NCI-H2029 treated with DMSO at 0.1 percent for 48 hours (cell line): ENCODE measurements at places on chromosomes 1 and 21.

GRCh38 chr1:42730002-42730401 lies 10.0 kb downstream of the CLDN19 start:
- no peak for DNase-seq

- DNase-seq: no peak
Measured at GRCh38 chr1:55302972-55303371, 87.8 kb upstream of the USP24 start.

DNA sequence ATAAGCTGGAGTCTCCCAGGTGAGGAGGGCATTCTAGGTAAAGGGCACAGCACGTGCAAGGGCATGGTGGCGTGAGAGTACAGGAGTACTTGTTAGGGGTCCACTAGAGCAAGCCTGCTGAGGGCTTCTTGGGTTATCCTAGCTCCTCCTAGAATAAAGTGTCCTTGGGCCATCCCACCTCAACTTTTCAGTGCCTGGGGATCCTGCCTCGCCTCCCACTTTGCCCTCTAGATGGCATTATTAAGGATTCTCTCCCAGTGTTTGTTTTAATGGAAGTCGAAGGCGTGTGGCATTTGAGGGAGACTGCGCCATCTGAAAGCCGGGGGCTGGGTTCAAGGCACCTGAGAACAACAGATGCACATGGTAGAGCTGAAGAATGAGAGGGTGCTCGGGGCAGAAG lies 74.5 kb upstream of the SELENON start:
- DNase-seq: no peak

DNA sequence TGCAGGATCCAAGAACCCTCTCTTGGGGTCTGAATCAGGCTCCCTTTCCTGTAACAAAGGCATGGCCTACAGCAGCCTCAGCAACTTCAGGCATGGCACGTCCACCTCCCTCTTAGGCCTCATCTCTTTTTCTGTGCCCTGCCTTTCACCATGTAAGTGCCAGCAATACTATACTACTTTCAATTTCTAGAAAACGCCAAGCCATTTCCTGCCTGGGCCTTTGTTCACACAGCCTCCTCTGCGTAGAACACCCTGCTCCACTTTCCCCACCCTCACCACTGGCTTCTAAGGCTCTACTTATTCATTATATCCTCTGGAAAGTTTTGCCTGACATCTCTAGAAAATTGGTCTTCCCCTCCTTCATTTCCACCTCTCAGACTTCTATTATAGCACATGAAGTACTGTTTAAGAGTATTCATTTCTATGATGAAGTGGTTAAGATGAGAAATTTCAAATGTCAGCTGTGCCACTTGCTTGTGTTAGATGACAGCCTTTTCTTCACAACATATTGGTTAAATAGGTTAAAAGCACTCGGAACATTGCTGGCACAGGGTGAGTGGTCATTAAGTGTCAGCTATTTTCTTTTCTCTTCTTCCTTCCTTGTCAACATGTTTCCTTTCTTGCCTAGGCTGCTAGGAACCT lies 41.6 kb upstream of the VWA5B1 start:
- no peak for DNase-seq
